ENCODE measurements at places on chromosomes 11 and 22.
A peak's percentile ranks its signal among the peaks of the same experiment; 100 is the strongest.

GRCh38 chr11:45181193-45181888, 34.9 kb downstream of the PRDM11 start:
- DNase-seq, result no peak

GRCh38 chr11:47514825-47515647, 37.9 kb downstream of the CELF1 start:
- DNase-seq, result no peak

- DNase-seq, result no peak
Measured at GRCh38 chr11:65416841-65417701, 5.5 kb upstream of the NEAT1 start.

- DNase-seq, result no peak
Measured at GRCh38 chr22:24512043-24512442, 16.9 kb downstream of the UPB1 start.

DNA sequence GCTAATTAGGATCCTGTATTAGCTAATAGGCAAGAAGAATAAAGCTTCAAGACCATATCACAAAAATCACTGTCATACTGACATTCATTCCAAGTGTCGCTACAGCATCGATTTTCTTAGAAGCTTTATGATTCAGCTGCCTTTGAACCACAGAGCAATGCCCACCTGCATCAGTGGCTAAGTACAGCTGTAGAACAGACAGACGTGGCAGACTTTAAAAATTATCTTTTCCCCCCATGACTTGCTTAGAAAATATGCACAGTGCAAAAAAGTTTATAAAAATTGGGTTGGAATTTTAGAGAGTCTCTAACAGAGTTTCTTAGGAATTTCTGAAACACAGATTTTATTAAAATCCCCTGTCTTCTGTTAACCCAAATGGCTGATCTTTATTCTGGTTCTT, 120.8 kb downstream of the CADM1 start:
- no peak for DNase-seq

GRCh38 chr11:11186249-11186648, 166.8 kb downstream of the CSNK2A3 start:
- DNase-seq, result no peak

GRCh38 chr11:1748636-1749394, 1.6 kb downstream of the IFITM10 start:
- no peak for DNase-seq

DNA sequence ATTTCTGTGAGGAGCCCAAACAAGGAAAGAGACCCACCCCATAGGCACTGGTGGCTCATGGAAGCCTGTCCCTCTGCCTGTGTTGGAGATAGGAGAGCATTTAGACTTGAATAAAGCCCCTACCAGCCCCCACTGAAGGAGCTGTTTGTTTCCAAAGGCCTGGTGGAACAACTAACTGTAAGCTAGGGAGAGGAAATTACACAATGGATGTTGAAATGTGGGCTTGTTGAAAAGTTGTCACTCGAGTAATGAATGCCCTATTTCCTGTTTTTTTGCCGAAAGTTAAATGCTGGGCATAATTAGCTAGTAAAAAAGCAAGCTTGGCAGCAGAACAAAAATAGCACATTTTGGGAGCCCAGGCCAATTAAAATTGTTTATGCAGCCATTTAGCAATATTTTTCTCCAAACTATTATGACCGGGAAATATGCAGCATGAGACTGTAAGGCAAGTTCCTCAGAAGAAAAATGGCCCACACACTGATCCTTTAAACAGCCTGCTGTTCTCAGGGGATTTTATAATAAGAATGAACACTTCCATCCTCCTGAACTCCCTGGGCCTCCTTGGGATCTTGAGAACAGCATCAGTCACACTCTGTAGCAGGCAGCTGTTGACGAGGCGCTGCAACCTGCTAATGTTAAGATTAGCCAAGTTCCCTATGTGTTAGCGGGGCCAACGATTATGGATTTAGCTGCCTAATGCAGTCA, 38.6 kb upstream of the LMO2 start:
- no peak for DNase-seq

DNA sequence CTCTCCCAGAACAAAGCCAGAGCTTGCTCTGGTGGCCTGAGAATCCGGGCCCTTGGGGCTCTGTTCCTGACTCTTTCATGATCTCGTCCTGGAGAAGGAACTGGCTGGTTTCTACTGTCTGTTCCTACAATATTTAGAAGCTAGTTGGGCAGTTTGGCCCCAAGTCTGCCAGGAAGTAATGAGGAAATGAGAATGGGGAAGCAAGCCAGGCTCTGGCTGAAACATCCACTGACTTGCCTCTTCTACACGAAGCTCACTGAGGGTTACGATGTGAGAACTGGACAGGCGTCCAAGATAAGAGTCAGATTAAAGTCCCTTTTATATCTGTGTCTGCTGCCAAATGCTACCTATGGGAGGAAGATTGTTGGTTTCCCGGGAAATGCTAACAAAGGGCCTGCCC, 110.0 kb upstream of the KIRREL3 start:
- no peak for DNase-seq

DNA sequence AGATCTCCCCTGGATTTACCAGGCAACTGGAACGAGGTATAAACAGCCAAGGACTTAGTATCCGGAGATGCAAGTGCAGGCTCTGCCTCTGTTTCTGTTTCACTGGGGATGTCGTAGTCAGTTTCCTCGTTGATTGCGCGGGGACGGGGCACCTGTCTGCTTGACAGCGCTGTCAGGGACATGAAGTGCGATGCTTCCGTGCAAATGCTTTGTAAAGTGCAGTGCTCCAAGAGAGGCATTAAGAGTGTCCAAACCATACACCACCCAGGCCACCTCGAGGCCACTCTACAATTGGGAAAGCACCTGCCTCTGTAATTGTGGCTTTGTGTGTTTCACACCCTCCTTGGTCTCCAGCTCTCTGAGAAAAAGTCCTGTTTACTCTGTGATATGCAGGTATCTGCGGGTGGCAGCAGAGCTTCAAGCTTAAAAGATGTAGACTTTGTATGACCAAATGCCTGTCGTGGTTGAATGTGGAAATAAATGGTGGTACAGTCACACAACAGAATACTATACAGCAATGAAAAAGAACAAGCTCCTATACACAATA, 18.6 kb upstream of the CD5 start:
- no peak for DNase-seq

- peak; percentile 36 for DNase-seq
Measured at GRCh38 chr11:82864268-82864667, 36.0 kb downstream of the PRCP start.

GRCh38 chr11:34576331-34576730, 44.6 kb upstream of the EHF start:
- no peak for DNase-seq

GRCh38 chr11:118263695-118264568, at the start of gene MPZL2:
Gene MPZL2, minus strand, starts transcription at chr11:118264297. Its CDS starts 144 bp downstream, at chr11:118264153.
- no peak for DNase-seq

- no peak for DNase-seq
Measured at GRCh38 chr11:62622476-62623089, 797 bp upstream of the B3GAT3 start.

GRCh38 chr11:45772449-45772774, 32.5 kb upstream of the SLC35C1 start:
- no peak for DNase-seq

DNA sequence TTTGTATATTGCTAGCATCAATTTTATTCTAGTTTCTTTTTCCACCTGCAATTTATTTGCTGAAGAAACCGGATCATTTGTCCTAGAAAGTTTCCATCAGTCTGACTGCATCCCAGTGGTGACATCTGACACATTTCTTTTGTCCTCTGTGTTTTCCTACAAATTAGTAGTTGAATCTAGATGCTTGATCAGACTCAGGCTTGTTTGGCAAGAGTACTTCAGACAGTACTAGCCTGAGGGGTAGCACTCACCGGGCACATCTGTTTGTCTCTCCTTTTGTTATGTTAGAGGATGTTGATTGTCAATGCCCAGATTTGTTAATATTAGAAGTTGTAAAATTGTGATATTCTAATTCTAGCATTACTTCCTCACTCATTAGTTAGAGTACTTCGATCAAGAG, 204.8 kb downstream of the SWAP70 start:
- no peak for DNase-seq

DNA sequence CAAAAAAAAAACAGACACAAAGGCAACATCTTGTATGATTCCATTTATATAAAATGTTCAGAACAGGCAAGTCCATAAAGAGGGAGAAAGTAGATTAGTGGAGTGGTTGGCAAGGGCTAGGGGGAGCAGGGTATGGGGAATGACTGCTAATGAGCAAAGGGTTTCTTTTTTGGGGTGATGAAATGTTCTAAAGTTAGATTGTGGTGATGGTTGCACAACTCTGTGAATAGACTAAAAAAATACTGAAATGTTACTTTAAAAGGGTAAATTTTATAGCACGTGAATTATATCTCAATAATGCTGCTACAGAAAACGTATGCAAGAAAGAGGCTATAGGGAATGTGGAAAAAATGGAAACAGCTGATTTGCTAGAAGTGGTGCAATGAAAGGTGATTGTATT, 155.1 kb downstream of the TENM4 start:
- no peak for DNase-seq

GRCh38 chr11:134489728-134490127, 77.7 kb upstream of the B3GAT1 start:
- no peak for DNase-seq

DNA sequence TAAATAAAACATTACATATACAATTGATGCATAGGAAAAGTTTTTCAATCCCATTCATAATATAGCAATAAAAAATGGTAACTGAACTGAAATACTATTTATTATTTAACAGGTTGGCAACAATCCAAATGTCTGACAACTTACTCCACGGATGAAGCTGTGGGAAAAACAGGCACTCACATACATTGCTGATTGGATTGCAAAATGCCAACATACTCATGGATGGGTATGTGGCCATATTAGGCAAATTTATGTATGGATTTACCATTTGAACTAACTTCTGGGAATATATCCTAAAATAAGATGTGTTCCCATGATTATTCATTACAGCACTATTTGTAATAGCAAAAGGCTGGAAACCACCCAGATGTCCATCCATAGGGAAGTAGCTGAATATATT, 3.2 kb upstream of the BIRC2 start:
- DNase-seq, result no peak

GRCh38 chr11:130774703-130775102, 141.6 kb downstream of the SNX19 start:
- DNase-seq, result no peak

DNA sequence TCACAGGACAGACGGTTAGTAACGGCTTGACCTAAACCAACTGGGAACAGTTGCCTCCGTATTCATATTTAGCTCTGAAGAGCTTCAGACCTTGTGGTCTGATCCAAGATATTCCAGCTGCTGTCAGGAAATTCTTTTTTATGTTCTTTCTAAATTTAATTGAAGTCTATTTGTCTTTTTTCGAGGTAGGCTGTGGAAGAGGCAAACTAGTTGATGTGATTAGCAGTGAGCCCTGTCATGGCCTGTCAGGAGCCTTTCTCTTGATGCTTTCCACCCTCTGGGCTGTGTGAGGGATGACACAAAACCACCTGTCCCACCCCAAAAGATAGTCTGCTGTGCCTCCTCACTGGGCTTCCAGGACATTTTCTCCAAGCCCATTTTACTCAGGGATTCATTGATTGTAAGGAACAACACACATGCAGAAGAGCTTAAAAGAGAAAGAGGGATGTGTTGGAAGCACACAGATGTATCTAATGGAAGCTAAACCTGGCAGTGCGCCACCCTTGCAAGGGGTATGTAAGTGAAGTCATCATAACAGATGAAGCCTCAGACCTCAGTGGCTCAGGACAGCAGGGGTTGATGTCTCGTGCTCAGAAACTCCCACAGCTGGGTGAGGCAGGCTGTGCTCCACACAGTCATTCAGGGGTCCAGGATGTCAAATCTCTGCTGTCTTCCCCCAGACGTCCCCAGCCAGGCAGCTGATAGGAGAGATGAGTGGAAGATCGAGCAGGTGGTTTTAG, 170.0 kb downstream of the NCAM1 start:
- no peak for DNase-seq

DNA sequence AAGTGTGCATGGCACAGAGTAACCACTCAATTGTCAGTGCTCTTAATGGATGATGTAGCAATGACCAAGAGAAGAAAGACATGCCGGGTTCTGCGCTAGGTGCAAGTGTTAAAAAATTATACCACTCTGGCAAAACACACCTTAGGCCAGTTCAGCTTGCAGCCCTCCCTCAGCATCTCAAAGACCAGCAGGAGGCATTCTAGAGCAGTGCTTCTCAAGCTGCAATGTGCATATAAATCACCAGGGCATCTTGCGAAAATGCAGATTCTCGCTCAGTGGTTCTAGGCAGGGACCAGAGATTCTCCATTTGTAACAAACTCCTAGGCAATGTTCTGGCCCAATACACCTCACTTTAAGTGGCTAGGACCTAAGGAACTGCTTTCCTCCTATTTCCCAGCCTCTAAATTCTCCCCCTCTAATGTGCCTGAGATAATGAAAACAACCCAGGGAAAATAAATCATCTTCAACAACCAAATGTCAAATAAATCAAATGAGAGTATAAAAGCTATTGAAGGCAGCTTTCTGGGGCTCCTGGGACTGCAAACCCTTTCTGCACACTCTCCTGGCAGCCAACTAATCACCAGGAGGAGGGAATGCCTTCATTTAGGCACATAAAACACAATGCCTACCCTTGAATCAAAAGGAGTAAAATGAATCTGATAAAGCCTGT, 337.2 kb upstream of the API5 start:
- DNase-seq, result no peak

DNA sequence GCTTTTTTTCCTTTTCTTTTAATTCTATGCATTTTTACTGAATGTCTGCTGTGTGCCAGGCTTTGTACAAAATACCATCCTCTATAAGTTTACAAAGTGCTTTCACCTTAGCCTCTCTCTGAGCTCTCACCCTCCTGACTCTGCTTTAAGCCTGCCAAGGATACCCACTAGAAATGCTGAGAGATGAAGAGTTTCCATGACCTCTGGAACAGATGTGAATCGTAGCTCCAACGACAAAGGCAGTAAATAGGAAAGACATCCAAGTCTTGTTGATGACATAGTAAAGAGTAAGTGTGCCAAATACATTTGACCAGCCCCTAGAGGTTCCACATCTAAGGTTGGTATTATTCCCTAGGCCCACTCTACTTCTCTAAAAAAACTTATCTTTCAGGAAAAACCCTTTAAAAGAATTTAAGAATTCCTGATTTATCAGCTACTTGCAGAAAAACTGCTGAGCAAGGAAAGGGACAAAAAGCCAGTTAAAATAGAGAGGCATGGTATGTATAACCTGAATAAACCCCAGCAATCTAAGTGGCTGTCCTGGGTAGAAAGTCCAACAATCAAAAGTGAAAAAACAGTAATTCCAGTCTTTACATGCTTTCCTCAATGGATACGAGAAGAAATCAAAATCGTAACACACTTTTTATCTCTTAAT, 45.4 kb downstream of the GAB2 start:
- DNase-seq, result no peak

All from HEK293T (cell line).